ENCODE measurements at places on chromosomes 2 and 18. TPM values are rescaled to one million over a fixed set of nuclear protein-coding genes. Genes with fewer than 3 reads are reported as not detected.

The RAX gene
- total RNA-seq = not detected

The TMEM178A gene
- 0.08 TPM for total RNA-seq

The CCDC138 gene
- 7.0 TPM for total RNA-seq

The FEV gene
- not detected for total RNA-seq

The BOLL gene
- not detected for total RNA-seq

The POMC gene
- not detected for total RNA-seq
